ENCODE measurements at places on chromosomes 13 and 19.

DNA sequence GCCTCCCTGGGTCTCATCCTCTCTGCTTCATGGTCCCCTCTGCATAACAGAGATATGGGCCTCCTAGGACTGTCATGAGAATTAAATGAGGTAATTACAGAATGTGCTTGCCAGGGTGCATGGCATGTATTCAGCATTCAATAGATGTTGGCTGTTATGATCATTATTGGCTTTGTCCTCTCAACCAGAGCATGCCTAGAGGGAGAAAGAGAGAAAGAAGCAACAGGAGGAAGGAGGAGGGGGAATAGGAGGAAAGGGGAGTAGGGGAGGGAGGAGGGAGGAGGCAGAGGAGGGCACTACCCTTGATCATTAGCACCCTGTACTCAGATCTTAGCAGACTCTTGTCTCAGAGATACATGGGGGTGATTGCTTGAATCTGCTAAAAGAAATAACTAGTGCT, 41.0 kb upstream of the SIAH3 start:
- no peak for DNase-seq

GRCh38 chr19:50823389-50824042, at the start of gene KLK1:
KLK1 (minus strand) TSS chr19:50823787; CDS start chr19:50823748, 39 bp downstream.
- no peak for DNase-seq

GRCh38 chr13:85521657-85522056, 277.6 kb downstream of the SLITRK6 start:
- DNase-seq = no peak

GRCh38 chr13:95858286-95859075, 181.5 kb downstream of the DNAJC3 start:
- DNase-seq = no peak

- no peak for DNase-seq
Observed at GRCh38 chr13:57311009-57311586, 144.1 kb downstream of the PRR20E start.

- no peak for DNase-seq
Observed at GRCh38 chr19:56217039-56217949, 15.2 kb downstream of the ZSCAN5C start.

DNA sequence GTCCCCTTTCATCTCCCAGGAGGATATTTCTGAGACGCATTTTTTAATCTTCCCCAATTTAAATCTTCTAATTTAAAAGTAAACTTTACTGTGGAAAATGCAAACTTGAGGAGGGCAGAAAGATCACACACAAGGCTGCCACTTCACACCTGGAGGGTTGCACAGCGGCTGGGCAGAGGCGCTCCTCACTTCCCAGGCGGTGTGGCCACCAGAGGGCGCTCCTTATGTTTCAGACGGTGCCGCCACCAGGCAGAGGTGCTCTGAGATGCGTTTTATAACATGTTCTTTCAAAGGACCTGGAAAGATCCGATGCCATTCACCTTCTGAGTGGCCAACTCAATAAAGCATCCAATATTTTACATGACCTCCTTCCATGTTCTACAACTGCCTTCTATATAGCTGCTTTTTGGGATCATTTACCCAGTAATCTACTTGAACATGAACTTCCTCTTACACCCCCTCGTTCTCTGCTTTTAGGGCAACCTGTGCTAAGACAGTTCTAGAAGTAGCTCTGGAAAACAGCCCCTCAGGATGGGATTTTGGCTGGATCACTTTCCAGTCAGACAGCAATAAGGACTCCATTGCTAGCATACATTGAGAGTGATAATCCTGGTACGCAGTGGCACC, 14.8 kb upstream of the MTUS2 start:
- DNase-seq = no peak

GRCh38 chr19:2273356-2274184, 8.4 kb downstream of the PEAK3 start:
- DNase-seq = peak; percentile 61

DNA sequence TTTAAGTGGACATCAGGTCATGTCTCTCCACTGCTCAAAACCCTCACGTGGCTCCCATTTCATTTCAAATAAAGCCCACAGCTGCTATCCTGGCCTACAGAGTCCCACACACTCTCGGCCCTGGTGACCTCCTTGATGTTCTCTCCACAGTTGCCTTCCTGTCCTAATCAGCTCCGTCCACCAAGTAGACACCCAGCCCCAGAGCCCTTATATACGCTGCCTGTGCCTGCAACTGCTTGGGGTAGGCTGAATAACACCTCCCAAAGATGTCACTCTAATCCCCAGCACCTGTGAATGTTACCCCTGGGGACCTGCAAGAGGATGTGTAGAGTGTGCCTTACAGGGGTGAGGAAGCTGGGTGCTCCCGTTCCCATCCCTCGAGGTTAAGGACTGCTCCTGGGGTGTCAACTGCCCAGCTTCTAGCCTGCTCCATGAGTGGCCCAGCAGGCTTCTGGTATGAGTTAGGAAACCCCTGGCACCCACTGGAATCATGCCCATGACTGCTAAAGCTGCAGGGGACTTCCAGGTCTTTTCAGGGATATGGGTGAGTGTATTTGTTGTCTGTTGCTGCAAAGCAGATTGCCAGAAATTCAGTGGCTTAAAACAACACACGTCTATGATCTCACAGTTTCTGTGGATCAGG, 6.0 kb downstream of the FAM187B start:
- DNase-seq = no peak

DNA sequence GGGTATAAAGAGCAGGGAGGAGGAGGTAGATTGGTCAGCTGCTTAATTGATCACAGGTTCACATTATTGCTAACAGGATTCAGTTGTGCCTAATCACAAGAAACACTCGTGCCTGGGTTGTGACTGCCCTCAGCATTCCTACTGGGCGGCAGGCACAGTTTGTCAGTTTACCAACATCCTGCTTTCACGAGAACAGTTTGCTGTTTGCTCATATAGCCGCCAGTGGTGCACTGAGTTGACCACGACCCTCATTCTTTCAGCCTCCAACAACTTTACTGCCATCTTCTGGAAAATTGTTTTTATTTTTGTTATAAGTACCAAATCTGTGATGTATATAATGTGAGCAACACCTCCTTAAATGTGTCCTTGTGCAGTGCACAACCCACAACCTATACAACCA, 16.2 kb upstream of the IFT88 start:
- no peak for DNase-seq

All from CD4-positive, alpha-beta T cell treated with Interleukin-6 at 100 ng/mL for 8 hours (primary cell).